ENCODE measurements at places on chromosomes 2 and 18.
A peak's percentile ranks its signal among the peaks of the same experiment; 100 is the strongest.

DNA sequence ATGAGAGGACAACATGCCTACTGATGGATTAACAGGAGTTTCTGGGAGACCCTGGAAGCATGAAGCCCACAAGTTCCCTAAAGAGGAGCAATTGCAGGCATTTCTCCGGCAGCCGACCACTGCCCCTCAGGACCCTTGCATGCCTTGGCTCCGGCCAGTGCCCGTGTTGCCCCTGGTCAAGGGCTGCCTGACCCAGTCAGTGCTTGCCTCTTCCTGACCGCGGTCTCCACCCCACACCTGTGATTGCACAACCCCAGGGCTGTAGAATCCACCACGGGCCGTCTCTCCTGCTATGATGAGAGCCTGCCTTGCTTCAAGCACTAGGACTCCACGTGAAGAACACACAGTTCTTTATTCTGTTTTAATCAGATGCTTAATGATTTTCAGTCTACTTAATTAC is 127.5 kb downstream of the GLI2 start:
- peaks cover 48% of the 10 kb centered on the region for H3K4me1 ChIP-seq
- DNase-seq, result no peak
- H3K4me3 ChIP-seq, result no peak overlapping the region
- peaks cover 2% of the 10 kb centered on the region for H3K36me3 ChIP-seq

- no peaks in the 10 kb centered on the region for H3K27me3 ChIP-seq
- no peak for DNase-seq
- no peaks in the 10 kb centered on the region for H3K4me1 ChIP-seq
- no peak overlapping the region for H3K4me3 ChIP-seq
- no peak overlapping the region for H3K27ac ChIP-seq
Measured at GRCh38 chr2:5897249-5897648, 205.1 kb downstream of the SOX11 start.

GRCh38 chr2:191675807-191676721 is 1.9 kb upstream of the NABP1 start:
- peaks cover 3% of the 10 kb centered on the region for H3K4me1 ChIP-seq
- H3K27me3 ChIP-seq, result no peaks in the 10 kb centered on the region
- H3K27ac ChIP-seq, result peak overlapping the region; percentile 23
- no peak overlapping the region for H3K4me3 ChIP-seq
- DNase-seq, result no peak

- no peaks in the 10 kb centered on the region for H3K36me3 ChIP-seq
- no peak for DNase-seq
Measured at GRCh38 chr2:23127465-23127864, 257.5 kb upstream of the KLHL29 start.

GRCh38 chr2:180327185-180327584 is 320.1 kb upstream of the CWC22 start:
- no peak overlapping the region for H3K27ac ChIP-seq
- no peaks in the 10 kb centered on the region for H3K36me3 ChIP-seq
- no peaks in the 10 kb centered on the region for H3K4me1 ChIP-seq
- DNase-seq, result no peak

- no peaks in the 10 kb centered on the region for H3K4me1 ChIP-seq
- no peaks in the 10 kb centered on the region for H3K36me3 ChIP-seq
- no peak overlapping the region for H3K27ac ChIP-seq
- peaks cover 5% of the 10 kb centered on the region for H3K27me3 ChIP-seq
Measured at GRCh38 chr18:34970106-34970505, 71.1 kb upstream of the MAPRE2 start.

GRCh38 chr2:15626126-15626525 is 34.5 kb downstream of the DDX1 start:
- no peak overlapping the region for H3K4me3 ChIP-seq
- no peaks in the 10 kb centered on the region for H3K27me3 ChIP-seq
- no peak for DNase-seq
- H3K27ac ChIP-seq, result no peak overlapping the region

- no peak overlapping the region for H3K27ac ChIP-seq
- no peaks in the 10 kb centered on the region for H3K36me3 ChIP-seq
- H3K4me3 ChIP-seq, result no peak overlapping the region
- H3K4me1 ChIP-seq, result no peaks in the 10 kb centered on the region
Measured at GRCh38 chr18:47779381-47779780, 151.1 kb downstream of the SMAD2 start.

- H3K27me3 ChIP-seq, result no peaks in the 10 kb centered on the region
- H3K36me3 ChIP-seq, result no peaks in the 10 kb centered on the region
- no peak for DNase-seq
- H3K27ac ChIP-seq, result no peak overlapping the region
Measured at GRCh38 chr2:19731515-19731914, 170.3 kb downstream of the TTC32 start.

- no peak overlapping the region for H3K4me3 ChIP-seq
- H3K4me1 ChIP-seq, result no peaks in the 10 kb centered on the region
- H3K36me3 ChIP-seq, result no peaks in the 10 kb centered on the region
Measured at GRCh38 chr2:22124003-22124402, 1000.2 kb downstream of the TDRD15 start.

- H3K27me3 ChIP-seq, result no peaks in the 10 kb centered on the region
- no peak overlapping the region for H3K4me3 ChIP-seq
- DNase-seq, result no peak
- H3K27ac ChIP-seq, result no peak overlapping the region
- H3K4me1 ChIP-seq, result no peaks in the 10 kb centered on the region
Measured at GRCh38 chr2:102765061-102765460, 3.2 kb downstream of the TMEM182 start.
